ENCODE measurements at places on chromosomes 6 and 20.

DNA sequence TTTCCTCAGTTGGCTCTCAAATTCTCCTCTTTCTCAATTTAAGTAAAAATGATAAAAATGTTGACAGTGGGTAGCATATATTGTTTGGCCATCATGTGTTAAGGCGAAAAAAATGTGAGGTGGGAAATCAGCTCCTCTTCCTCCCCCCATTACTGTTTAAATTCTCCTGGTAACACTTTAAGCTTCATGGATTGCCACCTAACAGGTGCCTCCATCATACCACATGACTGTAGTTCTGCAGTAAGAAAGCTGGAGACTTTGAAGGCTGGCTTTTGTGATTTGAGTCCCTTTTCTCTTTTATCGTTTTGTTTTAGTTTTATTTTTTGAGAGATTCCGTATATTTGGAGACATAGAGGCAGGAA is 1.2 kb downstream of the ZFAND3 start:
- no peak for DNase-seq

DNA sequence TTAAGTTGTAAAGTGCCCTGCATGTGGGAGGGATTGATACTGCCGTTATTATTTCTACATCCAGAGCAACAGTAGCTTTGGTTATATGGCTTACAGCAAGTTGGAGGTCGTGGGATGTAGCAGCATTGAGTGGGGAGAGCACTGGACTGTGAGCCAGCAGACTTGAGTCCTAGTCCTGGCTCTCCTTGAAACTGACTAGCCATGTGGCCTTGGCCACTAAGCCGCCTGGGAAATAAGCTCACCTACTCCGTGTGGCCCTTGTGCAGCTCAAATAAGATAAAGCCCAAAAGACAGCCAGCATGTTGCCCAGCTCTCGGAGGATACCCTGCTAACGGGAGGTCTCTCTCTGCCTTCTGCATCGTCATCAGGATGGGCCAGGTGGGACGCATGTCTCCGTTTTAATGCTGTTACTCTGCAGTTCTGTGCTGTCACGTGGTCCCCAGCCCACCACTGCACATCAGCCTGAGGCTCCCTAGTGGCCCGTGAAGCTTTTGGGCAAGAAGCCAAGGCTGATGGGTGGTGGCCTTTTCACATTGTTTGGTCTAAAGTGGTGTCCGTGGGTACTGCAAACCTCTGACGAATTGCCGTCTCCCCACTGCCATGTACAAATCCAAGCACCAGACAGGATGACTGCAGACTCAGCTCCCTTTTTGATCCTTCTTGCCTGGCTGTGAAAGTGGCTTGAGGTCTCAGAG is 7.9 kb downstream of the EPB41L1 start:
- no peak for DNase-seq

DNA sequence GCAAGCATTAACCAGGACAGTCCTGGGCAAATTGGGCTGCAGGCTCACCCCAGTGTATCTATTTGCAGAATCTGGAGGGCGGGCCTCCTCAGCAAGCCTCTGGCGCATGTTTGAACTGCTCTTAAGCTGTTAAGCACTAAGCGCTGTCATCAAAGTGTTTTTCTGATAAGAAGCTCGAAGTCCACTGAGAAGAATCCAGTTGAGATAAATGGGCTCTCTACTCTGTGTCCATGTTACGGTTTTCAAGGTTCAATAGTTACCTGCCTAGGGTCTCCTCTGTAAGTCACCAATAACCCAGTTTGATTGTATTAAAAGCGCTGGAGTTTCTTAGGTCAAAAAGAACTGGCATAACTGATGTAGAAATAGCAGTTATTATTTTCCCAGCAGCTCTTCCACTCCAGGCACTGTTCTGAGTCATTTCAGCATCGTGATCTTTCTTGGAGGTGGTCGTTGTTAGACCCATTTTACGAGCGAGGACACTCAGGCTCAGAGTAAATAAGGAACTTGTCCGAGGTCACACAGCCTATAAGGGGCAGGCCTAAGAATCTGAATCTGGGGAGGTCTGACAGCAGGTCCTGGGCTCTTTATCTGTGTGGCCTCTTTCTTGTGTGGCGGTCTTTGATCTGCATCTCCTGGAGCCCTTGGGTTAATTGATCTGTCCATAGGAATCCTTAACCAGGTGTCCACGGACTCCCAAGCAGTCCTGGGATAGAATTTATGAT is 207.4 kb upstream of the ZNF217 start:
- DNase-seq = no peak

GRCh38 chr20:59576216-59576953 is 28.0 kb upstream of the PHACTR3 start:
- DNase-seq = no peak

DNA sequence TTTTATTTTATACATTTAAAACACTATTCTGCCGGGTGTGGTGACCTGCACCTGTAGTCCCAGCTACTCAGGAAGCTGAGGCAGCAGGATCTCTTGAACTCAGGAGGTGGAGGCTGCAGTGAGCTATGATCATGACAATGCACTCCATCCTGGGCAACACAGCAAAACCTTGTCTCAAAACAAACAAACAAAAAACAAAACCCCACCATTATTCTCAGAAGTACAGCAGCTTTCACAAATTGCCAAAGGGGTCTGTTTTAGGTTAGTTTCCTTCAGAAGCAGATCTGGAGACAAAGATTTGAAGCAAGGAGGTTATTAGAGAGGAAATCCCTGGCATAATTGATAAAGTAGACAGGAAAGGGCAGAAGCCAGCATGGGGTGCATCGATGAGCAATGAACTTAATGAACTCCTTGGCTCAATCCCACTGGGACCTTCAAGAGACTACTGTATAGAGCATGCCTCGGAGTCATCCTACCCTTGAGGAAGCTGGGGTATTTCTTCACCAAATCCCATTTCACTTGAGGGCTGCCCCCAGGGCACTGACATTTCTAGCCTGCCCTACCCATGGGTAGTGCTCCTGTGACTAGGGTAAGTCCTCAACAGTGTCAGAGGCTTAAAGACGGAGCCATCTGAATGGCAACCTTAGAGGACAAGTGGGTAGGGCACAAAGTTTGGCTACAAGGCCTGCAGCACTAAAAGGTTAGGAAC is 43.2 kb upstream of the DDR1 start:
- no peak for DNase-seq

- DNase-seq = peak; percentile 51
These were observed 40.2 kb downstream of the FOXP4 start for GRCh38 chr6:41586252-41587007.

DNA sequence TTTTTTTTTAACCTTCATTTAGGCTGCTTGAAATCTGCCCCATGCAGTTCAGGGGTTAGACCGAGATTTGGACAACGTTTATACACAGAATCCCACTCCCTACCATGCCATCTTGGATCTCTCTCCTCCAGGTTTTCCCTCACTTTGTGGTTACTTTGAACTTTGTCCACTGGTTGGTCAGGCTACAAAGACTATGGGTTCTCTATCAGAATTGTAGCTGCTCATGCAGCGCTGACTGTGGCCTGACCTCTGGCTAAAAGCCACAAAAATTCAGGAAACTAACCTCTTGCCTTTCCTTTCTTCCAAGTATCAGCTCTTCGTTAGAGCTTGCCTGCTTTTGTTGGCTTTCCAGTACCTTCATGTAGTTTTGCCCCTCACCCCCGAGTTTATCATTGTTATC is 44.9 kb upstream of the KCNG1 start:
- no peak for DNase-seq

GRCh38 chr6:37287519-37288157 is 29.7 kb upstream of the TMEM217 start:
- no peak for DNase-seq

DNA sequence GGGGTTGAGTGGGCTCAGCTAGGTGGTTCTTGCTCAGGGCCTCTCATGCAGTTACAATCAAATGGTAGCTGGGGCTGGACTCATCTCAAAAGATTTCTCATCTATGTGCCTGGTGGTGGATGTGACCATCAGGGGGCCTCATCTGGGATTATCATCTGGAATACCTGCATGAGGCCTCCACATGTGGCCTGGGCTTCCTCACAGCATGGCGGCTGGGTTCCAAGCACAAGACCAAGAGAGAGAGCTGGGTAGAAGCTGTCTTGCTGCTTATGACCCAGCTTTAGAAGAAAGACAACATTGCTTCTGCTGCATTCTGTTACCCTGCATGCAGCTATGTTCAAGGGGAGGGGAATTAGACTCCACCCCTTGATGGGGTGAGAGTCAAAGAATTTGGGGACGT is 22.5 kb downstream of the ARHGAP40 start:
- DNase-seq = no peak

- DNase-seq = peak; percentile 78
These were observed 131.6 kb downstream of the OGFRL1 start for GRCh38 chr6:71420095-71420692.

- DNase-seq = no peak
These were observed 117.5 kb upstream of the BEND6 start for GRCh38 chr6:56837322-56837894.

- no peak for DNase-seq
These were observed 82.7 kb downstream of the SIM1 start for GRCh38 chr6:100382031-100382430.

DNA sequence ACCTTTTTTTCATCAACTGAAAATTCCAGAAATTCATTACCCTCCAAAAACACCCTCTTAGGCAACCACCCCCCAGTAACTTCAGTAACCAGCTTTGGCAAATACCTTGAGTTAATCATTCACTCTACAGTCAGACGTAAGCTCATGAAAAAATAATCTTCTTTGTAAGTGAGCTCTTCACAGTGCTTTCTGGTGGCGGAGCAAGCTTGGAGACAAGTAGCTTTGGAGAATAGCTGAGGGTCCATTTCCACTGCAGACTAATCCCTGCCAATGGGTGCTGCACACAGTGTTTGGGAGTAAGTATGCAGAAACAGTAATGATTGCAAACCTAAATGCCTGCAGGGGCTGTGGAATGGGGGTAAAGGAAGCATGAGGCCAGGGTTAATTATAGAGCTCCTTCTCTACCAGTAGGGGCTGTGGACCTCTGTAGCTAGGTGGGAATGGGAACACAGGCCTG is 56.8 kb upstream of the HINT3 start:
- DNase-seq = no peak

DNA sequence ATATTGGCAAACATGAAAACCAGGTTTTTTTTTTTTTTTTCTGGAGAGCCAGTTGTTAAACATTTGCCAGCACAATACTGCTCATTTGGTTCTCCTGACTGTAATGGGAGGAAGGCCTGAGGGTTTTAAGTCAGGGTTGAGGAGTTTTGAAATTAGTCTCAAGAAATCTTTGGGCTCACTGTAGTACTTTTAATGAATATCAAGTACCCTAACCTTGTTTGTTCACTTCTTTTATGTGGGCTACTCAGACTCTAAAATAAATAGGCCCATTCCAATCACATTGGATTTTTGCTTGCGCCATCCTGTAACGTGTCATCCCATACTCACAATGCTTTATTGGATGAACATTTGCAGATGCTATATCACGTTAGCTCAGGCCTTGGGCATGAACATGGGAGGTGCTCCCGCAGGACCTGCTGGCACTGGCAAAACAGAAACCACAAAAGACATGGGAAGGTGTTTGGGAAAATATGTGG is 146.9 kb downstream of the DNAH8 start:
- DNase-seq = no peak

DNA sequence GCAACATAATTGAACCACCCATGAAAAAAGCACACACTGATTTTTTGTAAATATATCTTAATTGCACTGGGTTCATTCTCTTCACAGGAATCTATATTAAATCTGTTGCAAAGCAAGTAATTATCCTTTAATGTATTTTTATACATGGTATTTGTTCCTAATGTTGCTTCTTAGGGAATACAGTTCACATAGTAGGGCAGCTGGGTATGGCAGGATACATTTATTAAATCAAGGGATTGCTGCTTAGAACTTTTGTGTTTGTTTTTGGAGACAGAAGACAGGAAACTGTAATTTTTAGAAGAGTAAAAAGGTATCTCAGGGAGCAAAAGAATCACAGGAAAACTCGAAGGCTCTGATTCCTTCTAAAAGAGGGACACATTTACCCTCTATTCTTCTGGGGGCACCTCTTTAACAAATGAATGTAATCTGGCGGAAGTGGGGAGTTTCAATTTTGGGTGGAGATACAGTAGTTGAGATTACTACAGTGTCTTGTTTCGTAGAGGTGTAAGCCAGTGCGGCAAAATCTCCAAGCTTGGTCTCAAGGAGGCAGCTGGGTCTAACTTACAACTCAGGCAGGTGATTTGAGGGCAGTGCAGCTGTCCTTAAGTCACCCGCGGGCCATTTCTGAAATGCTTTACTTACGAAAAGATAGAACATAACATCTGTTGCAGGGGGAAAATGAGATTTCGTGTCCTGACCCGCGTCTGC is 812 bp upstream of the SMIM13 start:
- DNase-seq = no peak

GRCh38 chr6:2741756-2742155 is 9.0 kb downstream of the MYLK4 start:
- no peak for DNase-seq

DNA sequence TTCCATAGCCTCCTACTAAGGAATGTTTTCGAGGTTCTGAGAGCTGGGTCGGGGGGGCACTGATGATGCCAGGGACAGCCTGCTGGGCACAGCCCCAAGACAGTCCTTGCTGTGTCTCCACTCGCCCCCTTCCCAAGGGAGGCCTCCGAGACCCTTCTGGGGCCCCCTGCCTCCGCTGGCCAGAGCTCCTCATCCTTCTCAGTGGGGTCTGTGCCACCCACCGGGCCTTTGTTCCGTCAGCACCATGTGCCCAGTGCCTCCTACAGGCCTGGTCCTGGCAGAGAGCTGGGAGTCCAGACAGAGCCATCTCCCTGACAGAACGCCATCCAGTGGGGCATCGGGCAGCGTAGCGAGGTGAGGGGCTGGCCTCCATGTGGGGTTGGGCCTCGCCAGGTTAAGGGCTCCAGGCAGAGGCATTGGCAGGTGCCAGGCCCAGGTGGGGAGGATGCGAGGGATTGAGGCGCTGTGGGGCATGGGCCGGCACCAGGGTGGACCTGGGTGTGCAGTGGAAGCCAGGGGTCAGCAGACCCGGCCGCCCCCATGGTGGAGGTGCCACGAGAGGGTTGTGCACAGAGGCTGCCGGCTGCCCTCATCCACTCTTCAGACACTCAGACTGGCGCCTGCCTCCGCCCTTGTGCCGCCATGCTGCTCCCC is 13.3 kb downstream of the RBM38 start:
- peak; percentile 11 for DNase-seq

GRCh38 chr6:63804381-63804956 is 168.9 kb downstream of the PHF3 start:
- DNase-seq = no peak

GRCh38 chr20:62642051-62642665 is at the start of gene SLCO4A1:
Gene SLCO4A1 (plus strand): TSS chr20:62642503. CDS start chr20:62656455, 13,952 bp downstream.
- DNase-seq = peak; percentile 91

Data from Right ventricle myocardium inferior (tissue), 1 donor.